ENCODE measurements at places on chromosomes 2 and 18.

GRCh38 chr2:19038071-19039015, 320.1 kb downstream of the OSR1 start:
- DNase-seq, result no peak

- DNase-seq, result no peak
Observed at GRCh38 chr2:199279146-199279545, 178.6 kb downstream of the SATB2 start.

- no peak for DNase-seq
Observed at GRCh38 chr18:23900994-23901393, 113.6 kb upstream of the TTC39C start.

DNA sequence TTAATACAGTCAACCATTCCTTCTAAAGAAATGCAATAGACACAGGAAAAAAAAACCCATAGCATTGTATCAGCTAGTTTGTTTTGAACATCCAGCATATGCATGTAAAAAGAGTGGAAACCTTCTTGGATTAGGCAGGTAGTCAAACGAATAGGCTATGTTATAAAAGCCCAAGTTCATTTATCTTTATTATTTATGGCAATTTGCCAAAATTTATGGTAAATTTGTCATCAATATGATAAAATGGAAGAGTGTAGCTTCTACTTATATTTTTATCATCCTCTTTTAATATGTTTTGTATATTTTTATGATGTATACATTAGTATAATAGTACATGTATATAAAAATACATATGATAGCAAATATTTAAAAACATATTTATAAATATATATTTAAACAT, 23.9 kb downstream of the DSC1 start:
- no peak for DNase-seq

GRCh38 chr2:31386648-31387047, 27.9 kb downstream of the XDH start:
- DNase-seq, result no peak

DNA sequence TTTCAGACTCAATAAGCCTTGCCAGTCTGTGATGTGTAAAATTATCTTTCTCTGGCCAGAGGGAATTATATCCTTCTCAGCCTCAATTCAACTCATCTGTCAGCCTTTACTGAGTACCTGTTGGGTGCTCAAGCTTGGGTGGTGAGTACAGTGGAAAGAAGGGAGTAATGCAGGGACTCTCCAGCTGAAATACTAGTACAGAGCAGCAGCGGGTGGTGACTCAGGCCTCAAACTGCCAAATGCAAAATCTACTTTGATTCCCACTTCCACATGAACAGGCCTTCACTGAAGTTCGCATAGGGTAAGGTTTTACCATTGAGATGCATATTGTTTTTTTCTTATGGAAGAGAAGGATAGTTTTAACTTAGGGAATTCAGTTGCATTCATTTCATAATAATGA, 326.8 kb downstream of the LRRTM1 start:
- DNase-seq, result no peak

- no peak for DNase-seq
Observed at GRCh38 chr2:228503731-228504130, 322.2 kb upstream of the SPHKAP start.

- no peak for DNase-seq
Observed at GRCh38 chr2:111028720-111029119, 92.0 kb upstream of the BCL2L11 start.

DNA sequence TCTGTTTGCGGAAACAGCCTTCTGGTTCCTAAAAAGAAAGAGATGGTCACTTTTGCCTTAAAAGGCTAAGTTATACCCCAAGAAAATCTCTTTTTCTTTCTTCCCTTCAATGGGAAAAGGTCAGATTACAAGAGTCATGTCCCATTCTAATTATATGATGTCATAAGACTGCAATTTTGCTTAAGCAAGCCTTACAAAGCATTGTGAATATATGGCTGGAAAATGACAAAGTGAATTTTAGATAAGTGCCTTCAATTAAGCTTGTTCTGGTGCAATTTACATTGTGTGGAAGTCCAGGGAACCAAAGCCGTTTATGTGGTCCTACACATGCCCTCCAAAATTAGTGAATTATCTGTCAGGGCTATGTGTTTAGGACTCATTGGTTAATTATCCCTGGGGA, 7.6 kb upstream of the BMP10 start:
- no peak for DNase-seq

- no peak for DNase-seq
Observed at GRCh38 chr2:164186591-164186990, 434.7 kb downstream of the GRB14 start.

DNA sequence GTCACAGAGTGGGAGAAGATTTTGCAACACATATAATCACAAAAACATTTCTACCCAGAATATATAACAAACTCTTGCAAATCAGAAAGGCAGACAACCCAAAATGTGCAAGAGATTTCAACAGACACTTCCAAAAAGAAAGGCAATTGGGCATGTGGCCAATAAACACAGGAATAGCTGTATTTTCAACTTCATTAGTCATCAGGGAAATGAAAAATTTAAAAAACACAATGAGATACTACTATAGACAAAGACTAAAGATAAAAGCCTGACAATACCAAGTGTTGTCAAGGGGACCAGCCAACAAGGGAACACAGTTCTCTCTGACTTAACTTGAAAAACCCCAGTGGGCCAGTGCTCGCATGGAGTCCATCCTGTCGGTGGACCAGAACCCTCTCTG, 40.5 kb downstream of the MTHFD2 start:
- DNase-seq, result no peak

DNA sequence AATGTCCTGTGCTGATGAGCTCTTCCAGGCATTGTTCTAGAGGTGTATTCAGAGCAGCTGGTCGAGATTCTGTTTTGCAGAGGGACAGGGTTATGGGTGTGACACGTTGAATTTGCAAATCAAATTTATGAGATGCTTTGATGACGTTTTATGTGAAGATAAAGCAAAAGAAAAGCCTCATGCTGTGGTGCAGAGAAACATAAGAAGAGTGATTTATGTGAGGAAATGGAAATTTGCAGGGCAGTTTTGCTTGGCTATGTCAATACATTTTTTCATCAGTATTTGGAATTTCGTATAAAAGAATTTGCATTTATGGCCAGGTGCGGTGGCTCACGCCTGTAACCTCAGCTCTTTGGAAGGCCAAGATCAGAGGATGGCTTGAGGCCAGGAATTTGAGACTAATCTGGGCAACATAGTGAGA, 36.4 kb downstream of the TSN start:
- DNase-seq, result no peak

DNA sequence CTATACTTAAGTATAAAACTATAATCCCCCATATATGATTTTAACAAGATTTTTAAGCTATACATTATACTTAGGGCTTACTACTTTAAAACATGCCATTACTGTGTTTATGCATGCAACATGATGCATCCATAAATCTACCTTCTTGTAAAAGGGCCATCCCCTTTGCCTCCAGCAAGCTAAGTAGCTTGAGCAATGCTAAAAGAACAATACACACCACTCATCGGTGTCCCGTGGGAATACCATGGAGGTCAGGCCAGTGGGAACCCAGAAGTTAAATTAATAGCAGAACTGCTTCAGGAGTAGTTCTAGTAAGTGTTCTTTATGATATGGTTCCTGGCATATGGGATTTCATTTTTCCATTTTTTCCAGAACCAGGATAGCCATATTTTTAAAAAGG, 37.8 kb downstream of the SH3RF3 start:
- no peak for DNase-seq

- no peak for DNase-seq
Observed at GRCh38 chr2:187865025-187865424, 310.8 kb upstream of the TFPI start.

GRCh38 chr18:3748086-3748485, 298.1 kb downstream of the TGIF1 start:
- DNase-seq, result no peak

- no peak for DNase-seq
Observed at GRCh38 chr2:177398290-177398683, 5.7 kb downstream of the AGPS start.

- DNase-seq, result no peak
Observed at GRCh38 chr2:136023416-136023815, 38.0 kb upstream of the DARS1 start.

DNA sequence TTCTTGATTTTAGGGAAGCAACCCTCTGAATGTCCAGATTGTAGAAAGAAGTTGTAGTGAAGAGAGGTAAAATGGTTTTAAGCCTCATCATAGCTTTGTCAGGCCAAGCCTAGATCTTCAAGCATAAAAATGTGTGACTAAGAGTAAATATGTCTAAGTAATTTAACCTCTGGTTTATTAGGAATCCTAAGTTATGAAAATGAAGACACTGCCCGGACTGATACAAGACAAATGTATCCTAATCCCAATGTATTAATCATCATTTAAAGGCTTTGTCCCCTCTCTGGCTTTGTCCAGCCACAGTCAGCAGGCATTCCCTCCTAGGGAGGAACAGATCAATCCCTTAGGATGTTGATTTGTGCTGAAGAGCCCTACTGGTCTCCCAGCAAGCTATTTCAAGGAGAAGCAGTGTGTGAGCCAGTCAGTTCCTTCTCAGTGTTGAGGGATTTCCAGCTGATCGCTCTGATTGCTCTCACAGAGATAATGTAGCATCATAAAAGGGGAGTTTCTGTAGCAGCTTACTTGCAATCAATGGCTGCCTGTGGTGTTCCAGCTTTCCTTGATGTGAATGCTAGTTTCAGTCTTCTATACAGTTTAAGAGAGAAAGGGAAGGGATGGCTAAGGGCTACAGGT, 796.1 kb downstream of the EPHA4 start:
- no peak for DNase-seq

GRCh38 chr2:177516824-177517544, 124.4 kb downstream of the AGPS start:
- DNase-seq, result no peak

DNA sequence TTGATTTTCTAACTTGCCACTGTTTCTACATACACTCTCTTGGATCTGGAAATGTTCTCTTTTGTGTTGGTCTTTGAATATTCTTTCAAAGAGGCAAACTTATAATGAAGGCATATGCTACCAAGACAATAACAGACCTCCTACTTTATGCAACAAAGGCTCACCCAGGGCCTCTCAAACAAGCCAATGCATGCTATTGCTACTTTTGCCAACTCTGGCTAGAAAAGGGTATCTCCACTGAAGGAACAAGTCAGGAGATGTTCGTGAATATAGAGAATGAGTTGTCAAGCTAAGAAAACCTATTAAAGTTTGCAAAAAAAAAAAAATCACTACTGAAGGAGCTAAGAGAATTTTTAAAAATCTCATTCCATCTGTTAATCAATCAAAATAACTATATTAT, 15.9 kb upstream of the DSG2 start:
- no peak for DNase-seq

- DNase-seq, result peak; percentile 90
Observed at GRCh38 chr2:61470965-61471904, at the start of gene USP34. USP34 (minus strand) TSS chr2:61471087; CDS start chr2:61470692, 395 bp downstream.

DNA sequence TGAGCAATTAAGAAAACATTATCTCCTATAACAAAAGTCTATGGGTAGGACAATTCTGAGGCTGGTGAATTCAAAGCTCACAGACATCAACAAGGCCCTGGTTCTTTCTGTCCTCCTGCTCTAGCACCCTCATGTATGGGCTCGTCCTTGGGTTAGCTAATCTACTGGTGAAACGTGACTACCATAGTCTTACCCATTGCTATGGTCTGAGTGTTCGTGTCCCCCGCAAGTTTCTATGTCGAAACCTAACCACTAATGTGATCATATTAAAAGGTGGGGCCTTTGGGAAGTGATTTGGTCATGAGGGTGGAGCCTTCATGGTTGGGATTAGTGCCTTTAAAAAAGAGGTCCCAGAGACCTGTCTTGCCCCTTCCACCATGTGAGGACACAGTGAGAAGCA, 564.7 kb downstream of the TNS1 start:
- no peak for DNase-seq

DNA sequence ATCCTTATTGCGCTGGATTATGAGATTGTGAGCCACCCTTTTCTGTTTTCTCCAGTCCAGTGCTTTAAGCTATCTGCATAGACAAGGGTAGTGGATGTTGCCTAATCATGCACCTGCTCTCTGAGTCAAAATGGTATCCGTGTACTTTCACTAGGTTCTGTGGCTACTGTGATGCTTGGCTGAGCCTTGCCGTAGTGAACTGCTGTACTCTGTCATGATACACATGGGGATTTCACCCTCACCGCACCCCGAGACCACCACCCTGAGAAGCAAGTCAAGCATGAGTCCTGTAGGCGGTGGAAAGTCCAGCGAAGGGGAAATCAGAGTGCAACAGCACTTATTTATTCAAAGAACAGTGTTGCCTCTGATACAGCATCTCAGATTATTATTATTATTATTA, 55.0 kb downstream of the ARHGAP25 start:
- no peak for DNase-seq

- DNase-seq, result no peak
Observed at GRCh38 chr2:55153584-55154299, 78.4 kb downstream of the CLHC1 start.

GRCh38 chr2:36921984-36922383, 44.4 kb downstream of the STRN start:
- DNase-seq, result no peak

GRCh38 chr2:176002688-176003210, 682 bp upstream of the LNPK start:
- DNase-seq, result no peak

- peak; percentile 30 for DNase-seq
Observed at GRCh38 chr18:61635901-61636528, 256.8 kb downstream of the RNF152 start.

GRCh38 chr18:43681661-43682060, 404.4 kb upstream of the SYT4 start:
- no peak for DNase-seq

DNA sequence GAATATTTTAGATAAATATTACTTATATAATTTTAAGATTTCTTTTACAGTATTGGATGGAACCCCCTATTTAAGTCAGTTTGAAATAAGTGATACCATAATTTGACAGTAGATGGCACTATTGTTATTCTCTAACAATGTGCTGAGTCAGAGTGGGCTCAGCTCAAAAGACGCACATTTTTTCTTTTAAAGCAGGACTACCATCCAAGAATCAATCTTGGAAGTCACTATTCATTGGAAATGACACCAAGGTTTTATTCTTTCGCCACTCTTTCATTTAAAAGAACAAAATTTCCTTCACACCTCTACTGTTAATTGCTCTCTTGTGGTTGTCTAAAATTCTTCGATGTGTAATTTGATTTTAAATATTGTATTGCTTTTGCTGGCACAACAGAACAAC, 32.6 kb upstream of the SPAG16 start:
- DNase-seq, result no peak

DNA sequence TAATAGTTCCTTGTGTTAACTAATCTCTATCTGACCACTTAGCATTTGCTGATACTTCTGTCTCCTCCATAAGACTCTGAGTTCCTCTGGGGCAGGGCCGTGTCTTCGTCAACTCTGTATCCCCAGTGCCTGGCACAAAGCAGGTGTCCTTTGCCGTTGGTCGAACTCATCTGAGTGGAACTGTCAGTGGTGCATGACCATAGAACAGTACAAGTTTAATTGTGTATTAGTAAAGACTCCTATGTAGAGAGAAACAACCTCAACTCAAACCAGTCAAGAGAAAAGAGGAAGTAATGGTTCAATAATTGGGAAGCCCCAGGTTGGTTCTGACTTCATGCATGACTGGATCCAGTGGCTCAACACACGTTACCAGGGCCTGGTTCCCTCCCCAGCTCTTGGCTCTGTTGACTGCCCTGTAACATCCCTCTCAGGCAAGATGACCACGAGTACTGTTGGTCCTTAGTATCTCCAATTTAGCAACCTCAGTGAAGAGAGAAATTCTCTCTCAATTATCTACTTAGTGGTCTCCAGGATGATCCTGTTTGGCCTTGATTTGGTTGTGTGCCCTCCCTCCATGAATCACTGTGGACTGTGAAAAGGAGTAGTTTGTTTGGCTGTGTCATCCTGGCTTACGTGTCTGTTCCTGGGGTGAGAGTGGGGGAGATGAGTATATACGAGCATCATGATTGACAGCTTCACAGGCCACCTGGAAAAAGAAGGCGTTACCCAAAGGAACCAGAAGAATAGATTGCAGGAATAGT, 58.5 kb upstream of the MSH6 start:
- no peak for DNase-seq

All from activated naive CD8-positive, alpha-beta T cell treated with anti-CD3 and anti-CD28 coated beads, Interleukin-2, amount 10 ng/mL, durations not matched to agents 7 days and 5 days (primary cell).